ENCODE measurements at places on chromosomes 4 and X. TPM values are rescaled to one million over a fixed set of nuclear protein-coding genes. Genes with fewer than 3 reads are reported as not detected.
A peak's percentile ranks its signal among the peaks of the same experiment; 100 is the strongest.

GRCh38 chr4:67603310-67604028 lies 44.9 kb downstream of the STAP1 start:
- DNase-seq: no peak

DNA sequence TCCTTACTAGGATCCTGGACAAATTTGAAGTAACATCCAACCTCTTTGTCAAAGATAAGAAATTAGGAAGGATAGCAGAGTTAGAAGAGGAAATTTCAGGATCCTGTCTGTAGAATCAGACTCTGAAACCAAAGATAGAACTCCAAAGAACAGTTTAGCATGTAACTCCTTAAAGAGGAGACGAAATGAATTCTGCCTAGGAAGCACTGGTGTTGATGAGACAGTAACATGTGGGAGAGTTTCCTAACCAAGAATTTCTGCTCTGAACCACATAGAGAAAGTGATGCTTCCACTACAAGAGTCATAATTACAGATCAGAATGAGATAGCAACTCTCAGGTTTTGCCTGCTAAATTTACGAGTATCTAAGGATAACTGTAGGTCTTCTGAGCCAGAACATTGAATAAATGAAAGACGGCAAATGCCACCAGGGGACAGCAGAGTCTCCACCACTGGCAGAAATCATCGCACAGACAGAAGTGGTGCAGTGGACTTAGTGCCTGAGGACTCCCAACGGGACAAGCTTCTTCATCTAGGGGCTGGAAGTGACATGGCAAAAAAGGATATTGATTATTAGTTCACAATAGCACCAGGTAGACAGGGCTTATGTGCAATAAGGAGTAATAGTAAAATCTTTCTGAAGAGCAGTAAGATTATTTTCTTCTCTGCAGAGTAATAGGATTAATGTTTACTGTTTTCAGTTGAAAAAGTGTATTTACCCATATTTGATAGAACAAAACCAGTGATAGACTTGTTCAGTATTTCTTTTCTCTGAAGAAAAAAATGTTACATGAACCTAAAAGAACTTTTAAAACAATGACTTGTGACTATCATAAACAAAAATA lies 6.7 kb upstream of the PPID start:
- peak; percentile 58 for DNase-seq

The FAM149A gene
- 13.2 TPM for total RNA-seq

The CTAG1A gene
- total RNA-seq: not detected

GRCh38 chr4:119536572-119537528 lies 91.8 kb downstream of the PDE5A start:
- DNase-seq: no peak

The NEUROG2 gene
- 7.8 TPM for total RNA-seq

DNA sequence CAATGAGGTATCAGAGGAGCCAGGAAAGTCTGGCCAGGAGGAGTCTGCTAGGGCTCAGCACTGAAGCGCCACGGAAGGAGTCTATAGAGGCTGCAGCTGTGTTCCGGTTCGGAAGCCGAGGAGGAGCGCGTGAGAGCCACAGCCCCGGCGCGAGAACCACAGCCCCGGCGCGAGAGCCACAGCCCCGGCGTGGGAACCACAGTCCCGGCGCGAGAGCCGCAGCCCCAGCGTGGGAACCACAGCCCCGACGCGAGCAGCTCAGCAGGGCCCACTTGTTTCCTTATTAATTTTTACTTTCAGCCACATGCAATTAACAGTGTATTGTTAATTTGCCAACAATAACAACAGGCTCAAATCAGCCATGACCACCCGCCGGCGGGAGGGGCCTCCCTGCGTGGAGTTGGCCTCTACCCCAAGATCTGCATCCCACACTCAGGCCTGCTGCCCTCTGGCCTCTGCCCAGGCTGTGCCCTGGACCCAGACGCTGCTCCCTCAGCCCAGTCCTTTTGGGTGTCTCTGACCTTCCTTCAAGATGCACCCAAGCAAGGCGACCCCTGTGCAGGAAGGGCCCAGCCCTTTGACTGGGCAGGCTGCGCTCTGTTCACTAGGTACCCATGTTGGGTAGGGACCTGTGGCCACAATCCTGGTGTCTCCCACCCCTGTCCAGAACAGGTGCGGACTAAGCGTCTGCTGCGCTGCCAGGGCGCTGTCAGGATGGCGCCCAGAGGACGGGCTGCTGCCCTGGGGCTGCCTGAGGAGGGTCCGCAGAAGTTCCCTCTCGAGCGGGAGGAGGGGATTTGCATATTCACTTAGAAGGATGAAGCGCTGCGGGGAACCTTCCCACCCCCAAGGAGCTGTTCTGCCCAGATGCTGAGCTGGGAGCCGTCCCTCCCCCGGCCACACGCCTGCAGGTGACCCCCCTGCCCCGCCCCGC lies 113.8 kb downstream of the ADRA2C start:
- no peak for DNase-seq

The CXCR3 gene
- total RNA-seq: not detected

DNA sequence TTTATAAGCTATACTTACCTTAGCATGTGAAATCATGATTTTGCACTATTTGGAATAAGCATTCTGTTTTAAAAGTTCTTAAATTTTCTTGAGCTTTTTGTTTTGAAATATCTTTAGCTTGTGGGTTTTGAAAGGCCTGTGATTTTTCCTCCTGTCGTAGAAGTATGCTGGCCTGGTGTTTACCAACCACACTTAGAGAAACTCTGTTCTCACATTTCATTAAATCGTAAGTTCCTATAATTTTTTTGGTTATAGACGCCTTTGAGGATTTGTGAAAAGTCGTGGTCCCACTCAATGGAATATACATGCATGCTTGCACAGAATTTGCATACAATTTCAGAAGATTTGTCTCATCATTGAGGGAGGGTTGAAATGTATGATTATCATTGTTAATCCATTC lies 63.6 kb downstream of the PDLIM5 start:
- no peak for DNase-seq

GRCh38 chr4:168374772-168375523 lies 56.4 kb upstream of the DDX60 start:
- no peak for DNase-seq

GRCh38 chrX:21661316-21661715 lies 3.2 kb upstream of the KLHL34 start:
- no peak for DNase-seq

DNA sequence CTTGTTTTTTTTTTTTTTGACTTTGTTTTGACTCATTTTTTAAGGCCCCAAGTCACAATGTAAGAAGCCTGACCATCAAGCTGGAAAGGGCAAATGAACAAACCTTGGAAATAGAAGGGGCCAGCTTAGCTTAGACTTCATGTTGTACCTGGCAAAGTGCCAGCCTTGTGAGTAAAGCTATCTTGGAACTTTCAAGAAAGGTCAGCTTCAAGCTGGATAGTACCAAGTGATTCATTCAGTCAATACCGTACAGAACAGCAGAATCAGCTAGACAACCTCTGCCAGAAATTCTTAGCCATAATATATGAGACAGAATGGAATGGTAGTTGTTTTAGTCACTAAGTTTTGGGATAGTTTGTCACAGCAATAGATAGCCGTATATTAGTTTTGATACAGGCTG lies 1492.2 kb upstream of the TENM3 start:
- DNase-seq: no peak

GRCh38 chrX:153598541-153599191 lies at the start of gene CCNQ:
TSS of gene CCNQ (minus strand) at chrX:153599139. CDS start at chrX:153599073, 66 bp downstream.
- DNase-seq: no peak

DNA sequence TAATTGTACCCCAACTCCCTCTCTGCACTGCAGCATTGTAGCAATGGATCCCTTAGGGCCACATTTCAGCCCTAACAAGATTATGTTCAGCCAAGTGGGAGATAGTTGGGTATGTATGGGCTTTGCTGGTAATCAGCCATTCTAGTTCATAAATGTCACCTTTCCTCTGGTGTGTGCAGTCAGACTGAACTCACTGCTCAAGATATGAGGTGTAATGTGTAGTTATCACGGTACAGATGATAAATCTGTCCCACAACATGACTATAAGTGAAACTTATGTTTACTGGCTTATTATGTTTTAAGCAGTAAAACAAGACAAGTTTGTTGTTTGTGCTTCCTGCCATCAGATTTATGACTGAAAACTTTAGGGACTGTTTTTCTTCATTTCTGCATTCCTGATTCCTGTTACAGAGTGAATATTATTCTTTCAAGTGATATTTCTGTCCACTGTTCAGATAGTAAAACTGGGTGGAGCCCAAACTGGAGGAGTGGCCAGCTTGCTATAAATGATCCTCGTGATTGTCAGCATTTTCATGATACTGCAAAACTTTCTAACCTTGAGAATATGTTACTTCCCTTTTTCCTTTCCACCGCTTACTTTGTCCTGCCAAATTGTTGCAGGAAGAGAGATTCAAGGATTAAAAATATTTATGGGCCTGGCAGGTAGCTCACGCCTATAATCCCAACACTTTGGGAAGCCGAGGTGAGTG lies 44.9 kb downstream of the ANAPC4 start:
- no peak for DNase-seq

DNA sequence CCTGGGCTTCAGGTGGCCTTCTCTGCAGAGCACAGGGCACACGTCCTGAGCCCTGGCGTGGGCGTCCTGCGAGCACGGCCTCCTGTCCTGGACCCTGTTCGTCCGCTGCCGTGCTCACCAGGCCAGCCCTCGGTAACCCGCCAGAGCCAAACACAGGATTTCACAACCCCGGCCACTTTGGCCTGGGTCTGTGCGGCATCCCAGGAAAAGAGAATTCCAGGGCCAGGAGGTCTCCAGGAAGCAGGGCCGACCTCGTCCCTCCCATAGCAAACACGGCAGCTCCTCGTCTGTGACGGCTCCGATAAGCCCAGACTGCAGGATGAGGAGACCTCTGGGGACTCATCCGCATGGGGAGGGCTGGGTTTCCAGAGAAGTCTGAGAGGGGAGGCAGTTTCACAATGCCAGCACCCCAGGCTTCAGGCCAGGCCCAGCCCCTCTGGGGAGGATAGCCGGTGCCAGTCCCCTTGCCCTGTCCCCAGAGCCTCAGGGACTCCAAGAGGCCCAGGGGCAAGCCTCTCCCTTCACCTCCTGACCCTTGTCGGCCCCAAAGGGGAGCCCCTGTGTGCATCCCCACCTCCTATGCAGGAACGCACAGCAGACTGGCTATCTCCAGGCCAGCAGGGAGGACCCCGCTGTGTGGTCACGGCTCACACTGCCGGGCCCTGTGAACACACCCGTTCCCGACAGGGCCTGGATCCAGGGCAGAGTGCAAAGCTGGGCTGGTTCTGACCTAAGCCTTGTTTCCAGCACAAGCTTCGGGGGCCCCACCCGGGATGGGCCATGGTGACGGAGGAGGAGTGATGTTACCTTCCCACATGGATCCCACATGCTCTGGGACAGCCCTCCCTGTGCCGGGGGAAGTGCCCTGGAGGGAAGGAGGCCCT lies 22.3 kb upstream of the HTRA3 start:
- DNase-seq: no peak

The CCDC120 gene
- 4.3 TPM for total RNA-seq

The TACR3 gene
- total RNA-seq: 0.45 TPM

DNA sequence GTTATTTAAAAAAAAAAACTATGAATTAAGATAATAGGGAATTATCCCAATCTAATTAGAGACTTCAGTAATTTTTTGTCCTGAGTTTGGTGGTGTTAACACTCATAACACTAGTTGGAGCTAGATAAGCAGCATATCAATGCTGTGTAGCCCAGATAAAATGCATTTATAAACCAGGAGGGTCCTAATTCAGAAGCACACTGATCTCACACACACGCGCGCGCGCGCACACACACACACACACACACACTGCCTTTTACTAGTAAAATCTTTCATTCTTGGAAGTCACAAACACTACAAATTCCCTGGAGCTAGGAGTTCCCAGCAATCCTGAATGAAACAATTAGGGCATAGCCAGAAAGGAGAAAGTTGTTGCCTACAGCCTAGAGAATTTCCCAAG lies 3.2 kb downstream of the UNC5C start:
- DNase-seq: no peak

The RPS6KA6 gene
- 14.3 TPM for total RNA-seq

GRCh38 chr4:47561331-47561730 lies 76.3 kb downstream of the ATP10D start:
- DNase-seq: no peak

DNA sequence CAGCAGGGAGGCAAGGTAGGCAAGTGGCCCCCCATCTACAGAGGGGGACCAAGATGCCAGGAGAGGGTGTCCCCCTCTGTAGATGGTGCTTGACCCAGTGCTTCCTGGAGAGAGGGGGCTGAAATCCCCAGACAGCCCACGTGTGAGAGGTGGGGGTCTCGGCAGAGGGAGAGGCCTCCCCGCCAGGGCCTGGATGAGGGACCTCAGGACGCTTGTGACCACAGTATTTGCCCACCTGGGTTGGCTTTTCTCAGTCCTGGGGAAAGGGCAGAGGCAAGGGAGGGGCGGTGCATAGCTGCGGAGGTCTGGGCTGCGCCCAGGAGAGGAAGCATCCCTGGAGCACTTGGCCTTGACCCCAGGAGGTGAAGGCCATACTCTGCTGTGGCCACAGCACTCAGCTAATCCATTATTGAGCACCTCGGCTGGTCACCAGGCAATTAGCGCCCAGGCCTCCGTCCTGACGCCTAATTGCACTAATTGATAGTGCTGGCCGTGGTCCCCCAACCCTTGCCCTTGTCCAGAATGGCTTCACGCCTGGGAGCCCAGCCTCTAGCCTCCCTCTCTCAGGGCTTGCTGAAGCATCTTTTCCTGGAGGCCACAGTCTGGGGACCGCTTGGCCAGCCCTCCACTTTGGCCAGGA lies 30.7 kb downstream of the HMX1 start:
- no peak for DNase-seq

The BMP15 gene
- total RNA-seq: not detected

The ADGRL3 gene
- 257 TPM for total RNA-seq

The SHROOM4 gene
- total RNA-seq: 3.7 TPM

GRCh38 chr4:87543835-87544461 lies 14.8 kb upstream of the SPARCL1 start:
- peak; percentile 66 for DNase-seq

- DNase-seq: peak; percentile 34
Measured at GRCh38 chr4:165207016-165207430, 338 bp upstream of the KLHL2 start.

GRCh38 chrX:40552768-40553167 lies 28.0 kb upstream of the ATP6AP2 start:
- no peak for DNase-seq

- no peak for DNase-seq
Measured at GRCh38 chrX:39288592-39288991, 487.3 kb downstream of the MID1IP1 start.

GRCh38 chr4:94221916-94222315 lies 14.3 kb downstream of the SMARCAD1 start:
- DNase-seq: no peak

The DNAAF6 gene
- 0.18 TPM for total RNA-seq

GRCh38 chr4:4803216-4803911 lies 56.1 kb upstream of the MSX1 start:
- DNase-seq: no peak

- DNase-seq: no peak
Measured at GRCh38 chrX:17475449-17476217, 100.6 kb downstream of the NHS start.

DNA sequence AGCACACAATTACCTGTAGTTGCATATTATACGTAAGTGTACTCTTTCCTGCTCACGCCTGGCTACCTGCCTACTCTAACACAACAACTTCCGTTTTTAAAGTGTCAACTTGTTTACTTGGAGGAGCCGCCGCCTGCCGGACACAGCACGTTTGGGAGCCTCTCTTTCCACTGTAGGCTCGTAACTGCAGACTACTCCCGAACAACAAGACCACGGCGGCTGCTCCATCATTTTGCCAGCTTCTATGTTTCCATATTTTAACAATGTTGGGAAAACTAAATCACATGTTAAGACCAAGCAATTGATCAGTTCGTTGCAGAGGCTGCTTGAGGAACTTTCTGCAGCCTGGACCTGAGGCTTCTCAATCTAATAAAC lies 841 bp downstream of the MTNR1A start:
- peak; percentile 39 for DNase-seq

GRCh38 chrX:50978920-50979682 lies 68.6 kb downstream of the BMP15 start:
- DNase-seq: peak; percentile 23
